ENCODE measurements at places on chromosomes 13 and 19.
A peak's percentile ranks its signal among the peaks of the same experiment; 100 is the strongest.

GRCh38 chr13:40657951-40658350 lies 8.5 kb downstream of the FOXO1 start:
- no peak for DNase-seq

GRCh38 chr13:101978552-101979315 lies 423.1 kb downstream of the FGF14 start:
- DNase-seq = no peak

GRCh38 chr19:3656073-3656746 lies 29.6 kb upstream of the CACTIN start:
- DNase-seq = no peak

GRCh38 chr19:24033301-24033962 lies 53.6 kb upstream of the ZNF254 start:
- DNase-seq = peak; percentile 55

- DNase-seq = no peak
Measured at GRCh38 chr13:109655206-109655600, 131.2 kb downstream of the IRS2 start.

- no peak for DNase-seq
Measured at GRCh38 chr13:113774177-113775107, 15.4 kb downstream of the TMEM255B start.

GRCh38 chr13:48600374-48601364 lies 53.1 kb upstream of the CYSLTR2 start:
- DNase-seq = no peak

DNA sequence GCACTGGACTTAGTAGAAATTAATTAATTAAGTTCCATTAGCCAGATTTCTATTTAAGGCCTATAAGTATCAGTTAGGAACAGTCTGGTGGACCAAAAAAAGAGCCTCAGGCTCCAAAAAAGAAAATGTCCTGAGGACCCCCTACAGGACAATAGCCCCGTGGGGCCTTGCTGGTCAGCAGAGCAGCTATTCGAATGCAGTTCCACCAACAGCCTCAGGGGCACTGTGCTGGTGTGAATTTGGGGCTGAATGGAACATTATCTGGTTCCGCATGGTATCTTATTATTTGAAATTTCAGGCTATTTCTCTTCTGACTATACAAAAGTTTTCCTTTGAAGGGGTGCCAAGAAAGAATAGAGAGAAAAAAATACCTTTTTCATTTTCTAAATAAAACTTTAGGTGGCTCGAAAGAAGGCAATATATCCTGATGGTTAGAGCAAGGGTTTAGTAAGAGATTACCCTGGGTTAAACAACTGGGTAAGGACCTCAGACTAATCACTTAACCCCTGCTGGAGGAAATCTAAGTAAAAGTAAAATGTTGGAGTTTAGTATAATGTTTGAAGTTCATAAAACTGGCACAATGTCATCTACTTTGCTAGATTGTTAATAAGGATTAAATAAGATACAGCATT lies 147.2 kb downstream of the MIPEP start:
- no peak for DNase-seq

- DNase-seq = no peak
Measured at GRCh38 chr13:99352351-99353245, 45.4 kb upstream of the GPR183 start.

GRCh38 chr13:70789751-70790150 lies 681.5 kb upstream of the KLHL1 start:
- no peak for DNase-seq

GRCh38 chr13:68066879-68067513 lies 836.9 kb upstream of the PCDH9 start:
- no peak for DNase-seq

- no peak for DNase-seq
Measured at GRCh38 chr19:19588546-19588945, 29.9 kb downstream of the PBX4 start.

DNA sequence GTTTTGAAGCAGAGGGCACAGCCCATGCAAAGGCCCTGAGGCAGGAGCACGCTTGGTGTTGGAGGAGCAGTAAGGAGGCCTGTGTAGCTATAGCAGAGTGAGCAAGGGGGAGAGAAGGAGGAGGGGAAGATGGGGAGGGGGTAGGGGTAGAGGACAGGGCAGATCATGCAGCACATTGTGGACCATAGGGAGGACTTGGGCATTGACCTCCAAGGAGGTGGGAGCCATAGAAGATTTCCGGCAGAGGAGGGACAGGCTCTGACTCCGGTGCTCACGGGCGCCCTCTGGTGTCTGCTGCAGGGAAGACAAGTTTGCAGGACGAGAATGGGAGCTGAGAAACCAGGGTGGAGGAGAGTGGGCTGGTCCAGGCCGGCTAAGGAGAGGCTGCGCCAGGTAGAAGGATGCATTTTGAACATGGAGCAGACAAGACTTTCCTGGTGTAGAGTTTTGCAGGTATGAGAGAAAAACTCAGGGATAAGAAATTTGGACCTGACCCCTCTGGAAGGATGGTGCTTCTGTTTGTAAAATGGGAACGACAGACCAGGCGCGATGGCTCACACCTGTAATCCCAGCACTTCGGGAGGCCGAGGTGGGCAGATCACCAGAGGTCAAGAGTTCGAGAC lies 13.7 kb upstream of the CREB3L3 start:
- no peak for DNase-seq

GRCh38 chr13:111270765-111271698 lies 49.4 kb upstream of the TEX29 start:
- no peak for DNase-seq

DNA sequence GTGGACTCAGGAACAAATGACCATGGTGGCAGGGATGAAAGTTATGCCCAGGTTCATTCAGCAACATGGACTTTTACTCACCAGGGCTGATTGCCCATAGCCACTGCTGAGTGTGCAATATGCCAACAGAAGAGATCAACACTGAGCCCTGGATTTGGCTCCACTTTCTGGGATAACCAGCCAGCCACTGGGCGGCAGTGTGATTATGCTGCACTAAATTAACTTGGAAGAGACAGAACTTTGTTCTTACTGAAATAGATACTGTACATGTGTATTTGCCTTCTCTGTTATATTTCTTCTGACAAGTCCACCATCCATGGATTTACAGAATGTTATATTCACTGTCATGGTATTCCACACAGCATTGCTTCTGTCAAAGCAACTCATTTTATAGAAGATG lies 257.4 kb downstream of the TDRD3 start:
- DNase-seq = no peak

DNA sequence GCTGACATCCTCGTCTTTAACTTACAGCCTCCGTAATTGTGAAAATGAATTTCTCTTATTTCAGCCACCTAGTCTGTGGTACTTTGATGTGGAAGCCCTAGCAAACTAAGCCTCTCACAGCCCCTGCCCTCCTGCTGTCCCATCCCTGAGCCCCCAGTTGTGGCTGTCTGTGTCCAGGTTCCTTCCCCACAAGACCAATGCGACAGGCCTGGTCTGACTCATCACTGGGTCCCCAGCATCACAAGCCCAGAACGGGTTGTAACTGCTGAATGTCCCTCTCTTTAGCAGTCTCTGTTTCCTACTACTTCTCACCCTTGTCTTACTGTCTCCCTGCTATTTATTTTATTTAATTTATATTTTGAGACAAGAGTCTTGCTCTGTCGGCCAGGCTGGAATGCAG lies 5.7 kb downstream of the POU2F2 start:
- no peak for DNase-seq

DNA sequence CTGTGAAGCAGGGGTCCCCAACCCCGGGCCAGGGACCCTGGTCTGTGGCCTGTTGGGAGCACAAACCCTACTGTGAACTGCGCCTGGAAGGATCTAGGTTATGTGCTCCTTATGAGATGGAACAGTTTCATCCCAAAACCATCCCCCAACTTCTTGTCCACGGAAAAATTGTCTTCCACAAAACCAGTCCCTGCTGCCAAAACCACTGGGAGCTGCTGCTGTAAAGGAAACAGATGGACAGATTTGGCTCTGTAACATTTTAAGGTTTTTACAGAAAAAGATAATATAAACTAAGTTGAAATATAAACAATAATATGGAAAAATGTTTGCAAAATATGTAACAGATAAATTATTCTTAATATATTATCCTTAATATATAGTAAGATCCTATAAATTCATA lies 73.7 kb downstream of the COG6 start:
- DNase-seq = no peak

DNA sequence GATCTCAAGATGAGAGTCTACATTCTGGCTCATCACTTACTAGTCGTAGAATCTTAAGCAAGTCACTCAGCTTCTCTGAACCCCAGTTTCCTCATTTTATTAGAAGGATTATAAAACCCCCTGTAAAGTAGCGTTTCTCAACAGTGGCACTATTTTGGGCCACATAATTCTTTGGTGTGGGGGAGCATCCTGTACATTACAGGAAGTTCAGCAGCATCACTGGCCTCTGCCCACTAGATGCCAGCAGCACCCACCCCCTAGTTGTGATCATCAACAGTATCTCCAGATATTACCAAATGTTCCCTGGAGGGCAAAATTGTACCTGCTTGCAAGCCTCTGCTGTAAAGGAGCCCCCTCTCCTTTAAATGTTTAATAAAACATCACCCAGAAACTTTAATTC lies 22.6 kb downstream of the STARD13 start:
- no peak for DNase-seq

GRCh38 chr19:32916969-32917615 lies 47.5 kb upstream of the SLC7A9 start:
- no peak for DNase-seq

GRCh38 chr13:29923554-29924481 lies 73.4 kb upstream of the UBL3 start:
- DNase-seq = no peak

GRCh38 chr19:34308381-34309367 lies 54.3 kb downstream of the GARRE1 start:
- no peak for DNase-seq

- DNase-seq = no peak
Measured at GRCh38 chr13:34310539-34310938, 492.6 kb downstream of the RFC3 start.

DNA sequence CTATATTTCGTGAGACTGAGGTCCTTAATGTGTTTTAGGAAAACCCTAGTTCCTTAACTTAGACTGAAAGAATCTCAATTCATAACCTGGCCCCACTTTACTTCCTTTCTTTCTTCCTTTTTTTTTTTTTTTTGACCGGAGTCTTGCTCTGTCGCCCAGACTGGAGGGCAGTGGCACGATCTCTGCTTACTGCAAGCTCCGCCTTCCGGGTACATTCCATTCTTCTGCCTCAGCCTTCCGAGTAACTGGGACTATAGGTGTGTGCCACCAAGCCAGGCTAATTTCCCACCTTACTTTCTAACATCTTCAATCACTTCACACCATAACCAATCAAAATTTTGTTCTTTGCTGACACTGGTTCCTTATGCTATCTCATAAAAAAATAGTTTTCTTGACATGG lies 2097.0 kb downstream of the PCDH9 start:
- no peak for DNase-seq

DNA sequence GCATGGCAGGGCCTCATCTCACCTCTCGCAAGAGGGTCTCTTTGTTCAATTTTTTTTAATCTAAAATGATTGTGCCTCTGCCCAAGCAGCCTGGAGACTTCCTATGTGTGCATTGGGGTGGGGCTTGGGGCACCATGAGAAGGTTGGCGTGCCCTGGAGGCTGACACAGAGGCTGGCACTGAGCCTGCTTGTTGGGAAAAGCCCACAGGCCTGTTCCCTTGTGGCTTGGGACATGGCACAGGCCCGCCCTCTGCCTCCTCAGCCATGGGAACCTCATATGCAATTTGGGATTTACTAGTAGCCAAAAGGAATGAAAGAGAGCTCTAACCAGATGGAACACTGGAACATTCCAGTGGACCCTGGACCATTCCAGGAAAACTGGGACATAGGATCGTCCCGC lies 8.0 kb downstream of the FXYD3 start:
- no peak for DNase-seq

DNA sequence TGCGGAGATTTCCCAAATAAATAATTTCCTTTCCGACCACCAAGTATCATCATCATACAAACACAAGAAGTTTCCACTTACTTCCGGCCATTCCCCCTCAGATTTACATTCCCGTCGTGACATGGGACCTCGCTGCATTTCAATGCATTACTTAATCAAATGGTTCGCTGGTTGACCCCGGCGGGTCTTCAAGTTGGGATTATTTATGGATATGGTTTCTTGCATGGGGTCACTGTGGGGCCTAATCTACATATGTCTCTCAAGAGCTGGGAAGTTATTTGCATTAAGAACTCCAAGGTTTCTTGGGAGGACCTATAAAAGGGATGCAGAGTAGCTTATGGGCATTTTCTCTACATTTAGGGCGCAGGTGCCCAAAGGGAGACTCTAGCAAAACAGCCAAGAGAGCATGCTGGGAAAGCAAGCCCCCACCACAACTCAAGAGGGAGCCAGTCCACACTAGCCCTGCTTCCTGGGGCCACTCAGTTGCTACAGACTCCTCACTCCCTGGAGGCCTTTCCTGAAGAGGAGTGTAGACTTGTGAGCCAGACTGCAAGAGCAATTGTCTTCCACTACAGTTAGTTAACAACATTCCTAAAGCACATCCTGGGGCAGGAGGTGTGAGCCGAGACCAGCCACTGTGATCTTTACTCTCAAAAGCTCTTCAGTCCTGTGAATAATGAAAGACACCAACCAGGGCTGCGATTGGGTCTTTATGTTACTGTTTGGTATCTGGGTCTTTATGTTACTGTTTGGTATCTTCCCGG lies 125.3 kb downstream of the KATNAL1 start:
- no peak for DNase-seq

GRCh38 chr13:106373989-106374572 lies 161.4 kb downstream of the EFNB2 start:
- DNase-seq = no peak

DNA sequence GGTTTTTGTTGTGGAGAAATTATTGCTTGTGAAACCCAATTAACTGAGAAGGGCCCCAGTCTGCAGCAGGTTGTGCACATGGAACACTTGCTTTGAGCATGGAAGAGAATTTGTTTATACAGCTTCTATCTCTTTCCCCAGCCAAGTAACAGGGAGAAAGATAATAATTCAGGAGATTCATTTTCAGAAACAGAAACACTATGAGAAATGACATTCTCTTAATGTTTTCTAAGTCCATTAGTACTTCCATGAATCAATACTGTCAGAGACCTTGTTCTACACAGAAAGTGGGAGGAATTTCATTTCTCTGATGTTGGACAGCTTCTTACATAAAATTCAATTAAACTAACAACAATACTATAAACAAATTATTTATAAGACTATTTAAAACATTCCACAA lies 446.3 kb downstream of the KLF12 start:
- no peak for DNase-seq

DNA sequence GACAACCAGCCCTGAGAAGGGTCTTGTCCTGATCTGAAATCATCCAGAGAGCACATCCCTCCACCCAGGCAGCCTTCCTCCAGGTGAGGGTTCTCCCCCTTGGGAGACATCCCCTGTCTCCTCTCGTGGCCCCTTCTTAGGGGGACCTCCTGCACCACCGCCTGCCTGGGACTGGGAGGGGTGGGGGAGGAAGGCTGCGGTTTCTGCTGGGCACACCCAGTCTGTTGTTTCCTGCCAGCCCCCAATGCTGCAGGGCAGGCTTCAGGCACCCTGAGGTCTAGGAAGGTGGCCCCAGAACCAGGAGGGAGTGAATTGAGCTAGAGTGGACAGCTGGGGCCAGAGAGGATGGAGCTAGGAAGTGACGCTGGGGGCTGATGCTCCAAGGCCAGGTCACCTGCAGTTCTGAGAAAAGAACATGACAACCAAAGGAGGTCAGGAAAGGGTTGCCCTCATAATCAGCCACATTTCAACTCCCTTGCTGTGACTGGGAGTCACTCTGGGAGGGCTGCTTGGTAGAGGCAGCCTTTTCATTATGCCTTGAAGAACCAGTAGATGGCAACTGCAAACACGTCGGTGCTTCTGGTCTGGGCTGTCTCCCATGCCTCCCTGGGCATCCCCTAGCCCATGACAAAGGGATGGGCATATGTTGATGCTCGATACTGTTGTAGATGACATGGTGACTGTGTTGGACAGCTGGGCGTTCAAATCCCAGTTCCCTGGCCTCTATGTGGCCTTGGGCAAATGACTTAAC lies 1.4 kb downstream of the ARHGEF18 start:
- DNase-seq = no peak
